ENCODE measurements at places on chromosomes 1 and 21.

GRCh38 chr1:81304187-81304586 lies 496.5 kb upstream of the ADGRL2 start:
- DNase-seq = no peak

GRCh38 chr1:158554352-158554751 lies at the start of gene OR6Y1:
TSS of gene OR6Y1 (minus strand) at chr1:158554405. CDS start at chr1:158548105, 6,300 bp downstream.
- DNase-seq = no peak

DNA sequence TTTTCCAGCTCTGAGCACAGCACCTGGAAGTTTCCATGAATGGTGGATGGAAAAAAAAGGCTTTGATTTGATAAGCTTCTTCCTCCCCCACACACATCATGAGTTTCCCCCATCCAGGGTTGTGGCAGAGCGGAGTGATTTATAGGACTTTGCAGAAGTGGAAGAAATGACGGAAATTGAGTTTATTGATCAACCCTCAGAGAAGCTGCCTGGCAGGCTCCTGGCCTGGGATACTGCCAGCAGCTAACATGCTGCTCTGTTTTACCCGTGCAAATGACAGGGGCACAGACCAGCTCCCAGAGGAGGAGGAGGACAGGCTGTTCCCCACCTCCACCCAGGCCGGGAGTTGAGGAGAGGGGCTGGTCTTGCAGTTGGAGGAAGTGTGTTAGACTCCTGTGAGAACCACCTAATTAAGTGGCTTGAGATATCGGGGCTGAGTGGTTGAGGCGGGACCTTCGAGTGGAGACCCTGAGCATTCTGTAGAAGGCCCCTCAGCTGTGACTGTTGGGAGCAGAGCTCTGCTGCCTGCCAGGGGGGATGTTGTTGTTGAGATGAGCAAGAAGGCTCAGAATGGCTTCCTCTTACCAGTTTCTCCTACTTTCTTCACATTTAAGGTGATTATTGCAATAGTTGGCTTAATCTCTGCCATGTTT lies 21.8 kb downstream of the ADORA1 start:
- DNase-seq = no peak

DNA sequence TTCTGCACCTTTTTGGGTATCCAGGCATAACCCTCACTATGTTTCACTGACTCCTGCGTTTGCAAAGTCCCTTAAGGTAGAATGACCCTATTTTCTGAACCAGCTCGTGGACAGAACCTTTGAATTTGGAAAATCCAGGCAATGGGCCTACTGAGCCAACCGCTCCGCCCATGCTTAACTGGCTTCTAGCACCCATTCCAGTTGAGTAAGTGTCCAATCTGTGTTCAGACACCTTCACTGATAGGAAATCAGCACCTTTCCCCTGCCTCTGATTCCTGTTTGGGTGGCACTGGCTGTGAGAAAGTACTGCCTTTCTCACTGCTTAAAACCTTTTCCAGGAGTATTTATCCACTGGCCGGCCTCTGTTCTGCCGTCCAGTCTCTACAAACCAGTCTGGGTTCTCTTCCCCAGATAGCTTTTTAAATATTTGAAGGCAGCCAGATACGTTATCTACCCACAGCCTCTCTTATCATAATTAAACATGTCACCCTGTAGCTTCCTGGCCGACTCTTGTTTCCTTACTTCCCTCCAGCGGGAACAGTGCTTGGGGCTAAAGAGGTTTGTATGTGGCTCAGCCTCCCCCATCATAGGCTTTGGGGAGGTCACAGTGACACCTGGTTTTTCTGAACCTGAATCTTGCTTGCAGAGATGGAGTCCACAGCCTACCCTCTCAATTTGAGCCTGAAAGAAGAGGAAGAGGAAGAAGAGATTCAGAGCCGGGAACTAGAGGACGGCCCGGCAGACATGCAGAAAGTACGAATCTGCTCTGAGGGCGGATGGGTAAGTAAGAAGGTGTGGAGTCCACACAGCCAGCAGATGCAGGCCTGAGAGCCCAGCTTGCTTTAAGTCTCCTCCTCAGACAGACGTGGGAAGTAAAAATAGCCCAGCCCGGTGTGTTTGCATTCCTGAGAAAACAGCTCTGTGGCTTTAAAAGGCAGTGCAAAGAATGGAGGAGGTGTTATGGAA lies 1.3 kb downstream of the POGK start:
- DNase-seq = no peak

GRCh38 chr1:186212568-186213224 lies 162.4 kb downstream of the TPR start:
- DNase-seq = no peak

DNA sequence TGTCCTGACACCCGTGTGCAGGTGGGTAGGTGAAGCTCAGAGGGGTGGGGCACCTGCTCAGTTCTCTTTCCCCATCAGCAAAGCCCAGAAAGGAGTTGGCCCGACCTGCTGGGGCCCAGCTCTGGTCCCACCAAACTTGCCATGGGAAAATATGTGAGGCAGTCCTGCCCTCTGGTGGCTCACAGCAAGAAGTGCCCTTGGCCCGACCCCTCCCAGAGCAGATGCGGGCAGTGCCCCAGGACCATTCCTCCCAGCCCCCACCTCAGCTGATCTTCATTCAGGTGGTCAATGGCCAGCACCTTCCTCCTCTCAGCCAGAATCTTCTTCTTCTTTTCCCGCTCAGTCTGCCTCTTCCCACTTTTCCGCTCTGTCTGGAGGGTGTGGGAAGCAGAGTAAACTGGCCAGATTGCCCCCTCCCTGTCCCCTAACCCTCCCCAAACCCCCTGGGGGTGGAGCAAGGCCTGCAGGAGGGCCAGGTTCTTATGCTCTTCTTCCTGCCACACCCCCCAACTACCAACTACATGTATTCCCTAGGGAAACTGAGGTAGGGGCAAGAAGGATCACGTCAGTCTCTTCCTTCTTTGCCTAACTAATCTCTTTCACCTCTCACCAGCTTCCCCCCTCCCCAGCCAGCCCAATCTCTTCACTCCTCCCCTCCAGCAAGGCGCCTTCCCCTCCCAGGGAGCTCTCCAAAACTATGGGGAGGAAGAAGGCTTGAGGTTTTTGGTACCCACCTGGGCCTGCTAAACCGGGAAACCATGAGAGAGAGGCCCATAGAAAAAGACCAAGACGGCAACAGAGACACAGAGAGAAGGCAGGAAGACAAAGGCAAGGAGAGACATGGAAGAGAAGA lies 15.6 kb downstream of the TNNT2 start:
- peak; percentile 35 for DNase-seq

DNA sequence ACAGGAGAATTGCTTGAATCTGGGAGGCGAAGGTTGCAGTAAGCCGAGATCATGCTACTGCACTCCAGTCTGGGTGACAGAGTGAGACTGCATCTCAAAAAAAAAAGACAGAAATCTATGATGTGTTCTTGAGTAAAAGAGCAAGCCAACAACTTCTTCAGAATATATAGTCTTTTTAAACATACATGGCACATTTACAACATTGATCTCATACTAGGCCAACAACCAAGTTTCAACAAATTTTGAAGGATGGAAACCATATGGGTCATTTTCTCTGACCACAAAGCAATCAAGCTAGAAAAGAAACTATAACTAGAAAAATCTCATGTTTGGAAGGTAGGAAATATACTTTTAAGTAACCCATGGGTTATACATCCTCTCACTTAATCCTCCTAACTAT lies 38.3 kb downstream of the PAFAH2 start:
- DNase-seq = no peak

- no peak for DNase-seq
Observed at GRCh38 chr1:6221210-6221784, 14.5 kb downstream of the ICMT start.

- DNase-seq = no peak
Observed at GRCh38 chr1:167496797-167497619, 21.3 kb downstream of the CD247 start.

DNA sequence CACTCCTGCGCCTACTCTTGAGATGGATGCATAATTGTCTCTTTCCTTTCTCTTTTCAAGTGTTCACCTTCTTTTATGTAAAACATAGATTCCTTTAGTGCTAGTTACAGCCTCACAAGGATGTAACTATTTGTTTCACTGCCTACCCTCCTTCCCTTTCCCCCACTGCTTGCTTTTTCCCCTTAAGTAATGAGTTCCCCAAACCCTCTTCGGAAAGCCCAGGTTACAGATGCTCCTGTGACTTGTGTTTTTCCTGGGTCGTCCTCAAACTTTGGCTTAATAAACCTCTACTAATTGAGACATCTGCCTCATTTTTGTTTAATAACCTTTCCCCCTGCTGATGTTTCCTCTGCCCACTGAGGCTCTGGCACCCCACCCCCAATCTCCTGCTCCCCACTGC lies 39.2 kb downstream of the C21orf91 start:
- no peak for DNase-seq

DNA sequence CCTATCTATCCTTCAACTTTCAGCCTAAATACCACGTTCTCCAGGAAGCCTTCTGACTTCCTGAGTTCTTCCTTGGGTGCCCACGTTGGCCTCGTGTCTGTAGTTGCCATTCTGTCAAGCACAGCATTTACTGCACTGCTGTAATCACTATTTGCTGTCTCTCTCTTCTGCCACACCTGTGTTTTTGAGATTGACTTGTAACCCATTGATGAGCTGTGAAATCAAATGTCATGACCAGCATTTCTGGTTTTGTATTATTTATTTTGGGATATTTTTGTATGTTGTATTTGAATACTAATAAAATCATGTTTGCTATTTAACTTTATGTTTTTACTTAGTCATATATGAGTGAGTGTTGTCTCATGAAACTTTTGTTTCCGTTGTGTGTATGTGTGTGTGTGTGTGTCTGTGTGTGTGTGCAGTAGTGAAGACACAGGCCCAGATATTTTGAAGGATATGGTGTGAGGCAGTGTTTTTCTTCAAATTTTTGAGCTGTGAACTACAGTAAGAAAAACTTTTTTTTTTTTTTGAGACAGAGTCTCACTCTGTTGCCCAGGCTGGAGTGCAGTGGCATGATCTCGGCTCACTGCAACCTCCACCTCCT lies 126.2 kb upstream of the SERBP1 start:
- DNase-seq = no peak

DNA sequence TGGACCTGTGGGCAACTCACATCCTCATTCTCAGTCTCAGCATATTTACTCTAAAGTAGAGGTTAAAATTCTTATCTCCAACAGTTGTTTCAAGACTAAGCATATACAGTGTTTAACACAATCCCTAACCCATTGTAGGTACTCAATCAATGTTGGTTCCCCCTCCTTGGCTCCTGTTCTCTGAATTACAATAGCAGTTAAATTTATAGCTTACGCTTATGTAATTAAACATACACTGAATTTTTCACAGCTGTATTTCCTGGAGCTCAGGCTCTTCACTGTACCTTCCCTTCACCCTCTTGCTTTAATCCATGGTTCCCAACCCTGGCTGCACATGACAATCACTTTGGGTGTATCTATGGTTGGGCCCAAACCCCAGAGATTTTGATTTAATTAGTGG lies 89.4 kb downstream of the LPAR3 start:
- DNase-seq = no peak

DNA sequence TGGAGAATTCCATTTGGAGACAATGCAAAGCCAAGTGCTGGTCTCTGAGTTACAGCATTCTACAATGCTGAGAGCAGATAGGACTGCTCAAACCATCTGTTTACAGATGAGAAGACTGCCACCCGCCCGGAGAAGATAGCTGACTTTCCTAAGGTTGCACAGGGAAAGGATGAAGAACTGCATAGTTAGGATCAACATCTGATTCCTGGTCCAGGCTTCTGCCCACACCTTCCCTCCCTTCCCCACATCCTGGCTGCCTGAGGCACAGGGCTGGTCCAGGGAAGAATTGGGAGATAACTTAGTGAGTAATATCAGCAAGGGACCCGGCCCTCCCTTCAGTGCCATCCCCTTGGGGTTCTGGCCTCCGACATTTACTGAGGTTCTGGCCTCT lies 2.0 kb downstream of the SERINC2 start:
- DNase-seq = no peak

DNA sequence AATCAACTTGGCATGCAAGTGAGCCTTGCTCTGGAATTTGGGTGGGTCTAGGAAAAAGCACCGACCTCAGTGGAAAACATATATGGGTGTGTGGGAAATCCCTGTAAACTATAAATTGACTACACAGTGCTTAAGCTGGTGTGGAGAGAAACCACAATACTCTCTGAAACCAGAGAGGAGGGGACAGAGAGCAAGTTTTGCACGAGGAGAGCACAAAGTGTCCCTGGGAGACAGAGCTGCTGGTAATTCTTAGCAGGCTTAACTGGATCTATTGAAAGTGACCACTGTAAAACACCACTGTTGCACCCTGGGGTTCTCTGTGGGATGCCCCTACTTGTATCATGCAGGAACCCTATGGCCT lies 12.8 kb downstream of the KCNJ15 start:
- no peak for DNase-seq

GRCh38 chr1:1841575-1841995 lies 49.3 kb downstream of the GNB1 start:
- no peak for DNase-seq

DNA sequence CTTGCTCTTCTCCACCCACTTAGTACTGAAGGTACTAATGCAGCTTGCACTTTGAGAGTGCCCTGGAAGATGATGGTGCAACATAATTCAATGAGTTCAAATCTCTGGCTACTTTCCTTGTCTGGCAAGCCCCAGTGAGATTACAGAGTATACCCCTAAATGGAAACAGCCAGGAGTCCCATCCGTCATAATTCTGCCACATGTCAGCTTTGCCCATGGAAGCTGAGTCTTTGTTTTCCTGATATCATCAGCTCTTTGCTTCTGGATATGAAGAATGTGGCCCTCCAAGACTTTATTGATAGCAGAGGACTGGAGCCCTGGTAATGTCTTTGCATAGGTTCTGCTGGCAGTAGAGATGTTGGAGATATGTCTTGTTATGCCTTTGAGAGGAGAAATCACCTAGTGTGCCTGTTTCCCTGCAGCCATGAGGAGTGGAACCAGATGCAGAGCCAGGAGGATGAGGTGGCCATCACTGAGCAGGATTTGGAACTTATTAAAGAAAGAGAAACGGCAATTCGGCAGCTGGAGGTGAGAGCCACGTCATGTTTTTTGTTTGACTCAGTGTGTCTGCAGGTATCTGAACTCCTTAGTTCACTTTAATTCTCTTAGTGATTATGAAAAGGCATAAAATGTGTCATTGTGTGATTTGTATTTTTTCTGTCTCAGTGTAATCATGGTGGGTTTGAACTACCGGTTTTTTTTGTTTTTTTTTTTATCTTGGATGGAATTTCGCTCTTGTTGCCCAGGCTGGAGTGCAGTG lies 18.7 kb upstream of the PPP1R8 start:
- peak; percentile 7 for DNase-seq

- DNase-seq = no peak
Observed at GRCh38 chr1:110481968-110482623, 31.1 kb downstream of the PROK1 start.

DNA sequence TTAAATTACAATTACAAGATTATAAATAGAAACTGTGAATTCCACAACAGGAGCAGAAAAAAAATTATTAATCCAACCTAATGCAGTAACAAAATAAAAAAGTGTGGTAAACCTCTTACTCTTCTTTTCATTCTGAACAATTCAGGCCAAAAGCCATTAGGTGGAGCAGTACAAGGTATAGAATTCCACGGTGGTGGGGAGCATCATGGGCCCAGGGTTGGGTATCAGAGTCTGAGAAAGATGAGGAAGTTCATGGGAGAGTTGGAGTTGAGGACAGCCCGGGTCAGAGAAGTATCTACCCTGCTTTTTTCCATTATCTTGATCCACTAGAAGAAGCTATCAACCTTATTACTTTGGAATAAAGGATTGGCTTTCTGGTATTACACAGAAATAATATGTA lies 586.9 kb downstream of the AGBL4 start:
- DNase-seq = no peak

Data from activated CD4-positive, alpha-beta T cell treated with anti-CD3 and anti-CD28 coated beads, Interleukin-2, amount 50 U/mL, for 48 hours (primary cell).